ENCODE measurements at places on chromosomes 5 and 9.

- no peak for DNase-seq
These were observed 2.4 kb upstream of the EXOC3 start for GRCh38 chr5:440401-441201.

DNA sequence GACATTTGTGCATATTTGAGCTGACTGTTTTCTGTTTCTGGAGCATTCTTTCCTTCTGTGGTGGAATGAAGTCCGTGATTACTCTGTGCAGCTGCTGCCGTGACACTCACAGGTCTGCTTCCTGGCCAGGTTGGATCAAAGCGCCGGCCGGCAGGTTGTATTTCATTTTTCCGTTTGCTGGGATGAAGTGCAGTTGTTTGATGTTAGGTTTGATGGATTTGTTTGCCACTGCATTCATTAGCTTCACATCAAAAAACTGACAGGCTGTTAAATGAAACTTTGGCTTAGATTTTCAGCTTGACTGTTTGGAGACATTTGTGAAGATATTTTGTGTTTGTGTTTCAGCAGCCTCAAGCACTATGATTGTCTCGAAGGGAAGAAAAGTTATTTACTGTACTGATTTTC is 140.1 kb downstream of the KDM4C start:
- DNase-seq, result no peak

DNA sequence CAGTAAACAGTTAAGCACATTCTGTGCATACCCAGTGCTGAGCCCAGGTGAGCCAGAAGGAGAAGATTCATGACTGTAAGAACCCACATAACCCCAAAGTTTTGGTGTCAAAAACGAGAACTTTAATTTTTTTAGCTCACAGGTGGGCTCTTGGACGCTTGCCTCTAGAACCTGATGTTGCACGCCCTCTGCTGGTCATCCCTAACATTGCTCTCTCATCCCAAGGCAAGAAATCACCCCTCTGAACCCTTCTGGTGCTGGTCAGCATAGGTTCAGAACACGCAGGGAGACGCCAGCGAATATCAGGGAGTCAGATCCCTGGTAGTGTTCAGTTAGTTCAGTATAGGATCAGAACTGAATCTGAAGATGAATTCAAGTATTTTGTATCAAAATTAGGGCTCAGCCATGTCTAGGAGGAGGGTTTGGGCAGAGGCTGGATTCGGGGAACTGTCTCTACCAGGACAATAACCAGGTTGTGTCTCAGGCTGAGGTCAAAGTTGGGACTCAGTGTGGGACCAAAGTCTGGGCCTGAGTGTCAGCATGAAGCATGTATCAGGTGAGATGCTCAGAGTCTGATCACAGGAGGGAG is 4.1 kb upstream of the DNAJB5 start:
- DNase-seq, result peak; percentile 35

- DNase-seq, result no peak
These were observed 810.4 kb upstream of the GRAMD2B start for GRCh38 chr5:125612776-125613175.

GRCh38 chr5:122095158-122095557 is 17.1 kb upstream of the LOX start:
- no peak for DNase-seq

DNA sequence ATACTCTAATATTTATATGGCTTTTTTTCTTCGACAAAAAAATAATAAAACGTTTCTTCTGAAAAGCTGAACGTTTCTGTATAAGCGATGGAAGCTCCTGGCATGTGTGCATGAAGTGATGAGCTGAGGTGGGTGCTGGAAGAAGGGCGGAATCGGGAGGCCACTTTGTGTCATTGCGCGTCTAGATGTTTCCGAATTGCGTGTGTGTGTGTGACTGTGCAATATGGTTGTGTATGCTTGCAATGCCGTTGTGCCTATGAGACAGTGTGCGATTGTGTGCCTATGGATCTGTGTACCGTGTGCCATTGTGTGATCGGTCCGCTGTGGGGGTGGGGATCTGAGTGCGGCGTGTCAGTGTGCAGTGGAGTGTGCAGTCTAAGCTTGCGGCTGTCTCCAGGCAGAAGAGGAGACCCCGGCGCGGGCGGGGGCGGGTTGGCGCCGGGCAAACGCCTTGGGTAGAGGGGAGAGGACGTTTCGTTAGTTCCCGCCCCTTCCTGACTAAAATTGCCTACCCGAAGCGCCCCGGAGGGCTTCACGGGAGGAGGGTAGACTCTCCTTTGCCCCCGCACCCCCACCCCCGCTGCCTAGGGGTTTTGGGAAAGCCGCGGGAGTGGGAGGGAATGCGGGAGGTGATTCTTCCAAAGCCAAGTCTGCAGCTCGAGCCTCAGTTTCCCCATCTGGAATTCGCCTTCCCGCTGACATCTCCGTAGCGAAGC is 24.2 kb downstream of the PCDHGC5 start:
- no peak for DNase-seq

DNA sequence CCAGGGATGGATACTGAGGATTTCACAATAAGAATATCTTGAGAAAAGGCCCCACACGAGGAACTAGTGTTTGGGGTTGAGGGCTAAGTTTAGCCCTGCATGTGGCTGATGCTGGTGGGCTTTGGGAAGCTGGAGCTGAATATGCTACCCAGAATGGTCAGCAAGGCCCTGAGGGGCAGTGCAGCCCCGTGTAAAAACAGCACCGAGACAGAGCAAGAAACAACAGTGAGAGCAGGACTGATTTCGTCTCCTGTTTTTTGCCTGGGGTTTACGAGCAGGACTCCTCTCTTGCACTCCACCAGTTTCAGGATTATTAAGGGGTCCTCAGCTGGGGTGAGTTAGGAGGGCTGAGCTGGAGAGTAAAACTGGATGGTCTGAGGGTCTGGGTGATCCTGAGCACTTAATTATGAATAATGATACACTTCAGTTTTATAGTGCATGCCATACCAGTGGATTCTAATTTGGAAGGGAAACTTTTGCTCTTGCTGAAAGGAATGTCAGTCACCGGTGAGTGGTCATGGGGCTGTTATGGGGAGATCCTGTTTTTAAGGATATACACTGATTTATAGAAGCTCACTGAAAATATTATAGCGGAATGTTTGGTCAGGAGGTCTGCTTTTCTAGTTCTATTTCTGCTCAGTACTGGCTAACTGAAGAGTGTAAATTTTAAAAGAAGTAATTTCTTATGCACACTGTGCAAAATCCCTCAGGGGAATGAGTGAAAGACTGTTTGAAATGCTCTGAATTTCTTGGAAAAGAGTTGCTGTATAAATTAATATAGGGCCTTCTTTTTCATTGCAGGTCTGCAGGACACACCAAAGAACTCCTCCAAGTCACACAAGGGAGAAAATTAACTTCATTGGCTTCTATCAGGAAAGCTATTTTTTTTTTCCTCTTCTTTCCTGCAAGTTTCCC is 42.7 kb upstream of the NFIB start:
- DNase-seq, result no peak

GRCh38 chr9:71966601-71967000 is 55.2 kb downstream of the C9orf85 start:
- no peak for DNase-seq

GRCh38 chr5:131396015-131396414 is 132.2 kb downstream of the CDC42SE2 start:
- no peak for DNase-seq

DNA sequence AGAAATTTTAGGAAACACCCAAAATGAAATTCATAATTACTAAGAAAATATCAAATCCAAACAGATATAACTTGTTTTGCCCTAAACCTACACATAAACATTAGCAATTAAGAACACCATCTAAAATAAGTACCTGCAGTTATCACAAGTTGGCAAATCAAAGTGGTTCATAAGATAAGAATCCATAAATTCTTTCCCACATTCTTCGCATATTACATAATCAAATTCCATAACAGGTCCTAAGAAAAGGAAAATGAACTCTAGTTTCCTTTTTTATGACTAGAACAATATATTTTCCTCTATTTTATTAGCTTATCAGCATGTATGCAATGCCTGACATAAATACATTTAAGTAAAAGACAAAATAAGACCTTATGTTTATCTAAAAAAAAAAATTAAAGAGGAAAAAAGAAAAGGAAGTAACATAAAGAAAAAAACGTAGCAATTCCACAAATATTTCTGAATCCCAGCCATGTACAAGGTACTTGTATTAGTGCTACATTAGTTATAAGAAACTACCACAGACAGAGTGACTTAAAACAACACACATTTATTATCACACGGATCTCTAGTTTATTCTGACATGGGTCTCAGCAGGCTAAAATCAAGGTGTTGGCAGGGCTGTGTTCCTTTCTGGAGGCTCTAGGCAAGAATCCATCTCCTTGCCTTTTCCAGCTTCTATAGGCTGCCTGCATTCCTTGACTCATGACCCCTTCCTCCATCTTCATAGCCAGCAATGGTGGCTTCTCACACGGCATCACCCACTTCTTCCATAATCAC is 7.5 kb downstream of the XPA start:
- DNase-seq, result no peak

DNA sequence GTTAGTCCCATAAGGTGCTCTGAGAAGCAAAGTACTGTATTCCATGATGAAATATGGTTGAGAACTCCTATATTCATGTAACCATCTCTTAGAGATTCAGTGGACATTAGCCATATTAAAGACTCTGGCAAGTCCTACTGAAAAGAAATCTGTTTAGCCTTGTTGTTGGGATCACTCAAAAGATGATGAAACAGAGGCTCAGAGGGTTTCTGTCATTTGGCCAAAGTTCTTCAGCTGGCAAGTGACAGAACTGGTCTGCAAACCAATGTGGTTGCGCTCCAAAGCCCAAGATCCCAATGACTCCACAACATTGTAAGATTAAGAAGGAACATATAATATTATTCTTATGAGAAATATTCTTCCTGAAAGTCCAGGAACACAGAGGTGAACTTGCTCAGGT is 462.9 kb downstream of the ACTL7B start:
- no peak for DNase-seq

GRCh38 chr9:109863961-109864360 is 84.0 kb downstream of the PALM2AKAP2 start:
- no peak for DNase-seq

DNA sequence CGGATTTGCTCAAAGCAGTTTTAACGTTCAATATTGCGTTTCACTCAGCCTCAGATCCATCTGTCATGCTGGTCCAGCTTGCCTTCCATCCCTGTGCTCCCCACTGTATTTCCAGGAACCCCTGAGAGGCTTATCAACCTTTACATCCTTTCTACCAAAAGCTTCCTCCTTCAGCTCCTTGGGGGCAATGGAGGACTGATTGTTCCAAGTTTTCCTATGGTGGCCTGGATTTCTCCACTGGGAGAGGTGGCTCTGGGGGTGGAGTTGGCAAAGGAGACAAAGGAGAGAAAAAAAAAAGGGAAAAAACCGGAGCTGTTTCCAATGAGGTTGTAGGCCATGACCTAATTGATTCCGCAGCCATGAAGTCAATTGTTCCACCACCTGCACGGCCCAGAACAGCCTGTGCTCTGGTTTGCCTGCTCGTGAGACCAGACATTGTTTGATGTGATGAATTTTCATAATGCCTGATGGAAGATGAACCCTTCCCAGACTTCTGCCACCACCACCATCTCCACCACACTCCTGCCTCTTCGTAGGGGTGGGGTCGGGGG is 54.1 kb downstream of the ABLIM3 start:
- DNase-seq, result no peak

GRCh38 chr5:76290321-76290757 is 112.7 kb upstream of the IQGAP2 start:
- DNase-seq, result no peak

GRCh38 chr9:36214571-36214970 is 23.9 kb downstream of the CLTA start:
- no peak for DNase-seq

DNA sequence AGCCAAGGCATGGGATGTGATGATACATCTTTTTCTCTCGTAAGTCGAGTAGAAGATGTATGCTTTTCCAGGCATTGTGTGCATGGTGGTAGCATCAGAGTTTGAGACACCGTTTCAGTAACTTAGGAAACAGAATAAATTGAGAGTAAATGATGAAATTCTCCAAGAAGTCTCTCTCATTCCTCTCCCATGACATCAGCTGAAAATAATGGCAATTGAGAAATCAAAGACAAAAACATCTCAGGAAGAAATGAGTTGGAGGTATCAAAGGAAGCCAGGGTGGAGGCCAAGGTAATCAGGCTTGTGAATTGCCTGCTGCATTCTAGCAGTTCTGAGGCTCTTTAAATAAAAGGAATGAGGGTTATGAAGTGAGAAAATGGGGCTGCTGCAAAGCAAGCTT is 53.9 kb downstream of the SGCD start:
- no peak for DNase-seq

GRCh38 chr9:124505006-124505900 is 1.9 kb downstream of the NR5A1 start:
- no peak for DNase-seq

GRCh38 chr9:76855015-76855414 is 50.9 kb downstream of the PRUNE2 start:
- DNase-seq, result no peak

- no peak for DNase-seq
These were observed 19.5 kb upstream of the ARAP3 start for GRCh38 chr5:141701360-141702119.

DNA sequence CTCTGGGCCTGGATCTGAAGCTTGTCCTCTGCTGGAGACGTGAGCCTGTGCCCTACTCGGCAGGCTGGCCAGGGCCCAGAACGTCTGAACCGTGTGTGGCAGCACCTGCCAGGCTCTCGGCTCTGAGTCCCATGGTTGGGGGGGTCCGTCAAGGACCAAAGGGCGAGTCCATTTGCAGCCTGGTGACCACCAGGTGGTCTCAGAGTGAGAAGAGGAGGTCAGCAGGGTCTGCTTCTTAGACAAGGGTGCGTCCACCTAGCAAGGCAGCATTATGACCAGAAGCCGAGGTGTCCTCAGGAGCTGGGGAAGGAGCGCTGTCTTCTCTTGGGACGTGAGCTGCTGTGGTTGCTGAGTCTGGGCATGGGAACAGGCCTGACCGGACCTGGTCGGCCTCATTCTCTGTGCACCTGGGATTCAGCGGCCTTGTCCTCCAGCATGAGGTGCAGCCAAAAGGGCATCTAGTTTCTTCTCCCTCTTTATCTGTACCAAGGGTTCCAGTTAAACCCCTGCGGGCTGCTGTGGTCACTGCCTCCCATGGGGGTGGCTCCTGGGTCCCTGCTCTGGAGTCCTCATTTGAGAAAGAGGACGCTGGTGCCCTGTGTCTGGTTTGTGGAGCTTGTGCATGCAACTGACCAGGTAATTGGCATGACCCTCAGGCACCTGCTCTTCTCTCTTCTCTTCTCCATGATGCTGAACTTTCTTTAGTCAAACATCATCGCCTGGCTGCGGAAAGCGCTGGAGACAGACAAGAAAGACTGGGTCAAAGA is 14.4 kb downstream of the EXOC3 start:
- peak; percentile 43 for DNase-seq
